ENCODE measurements at places on chromosomes 7 and 10. TPM values are rescaled to one million over a fixed set of nuclear protein-coding genes. Genes with fewer than 3 reads are reported as not detected.

The CACNB2 gene
- 3.1 TPM for polyA plus RNA-seq

- DNase-seq = no peak
Observed at GRCh38 chr10:43576580-43576979, 2.2 kb upstream of the ZNF239 start.

- DNase-seq = no peak
Observed at GRCh38 chr7:11625669-11626068, 206.3 kb downstream of the THSD7A start.

The SLC13A1 gene
- polyA plus RNA-seq = 29.2 TPM

DNA sequence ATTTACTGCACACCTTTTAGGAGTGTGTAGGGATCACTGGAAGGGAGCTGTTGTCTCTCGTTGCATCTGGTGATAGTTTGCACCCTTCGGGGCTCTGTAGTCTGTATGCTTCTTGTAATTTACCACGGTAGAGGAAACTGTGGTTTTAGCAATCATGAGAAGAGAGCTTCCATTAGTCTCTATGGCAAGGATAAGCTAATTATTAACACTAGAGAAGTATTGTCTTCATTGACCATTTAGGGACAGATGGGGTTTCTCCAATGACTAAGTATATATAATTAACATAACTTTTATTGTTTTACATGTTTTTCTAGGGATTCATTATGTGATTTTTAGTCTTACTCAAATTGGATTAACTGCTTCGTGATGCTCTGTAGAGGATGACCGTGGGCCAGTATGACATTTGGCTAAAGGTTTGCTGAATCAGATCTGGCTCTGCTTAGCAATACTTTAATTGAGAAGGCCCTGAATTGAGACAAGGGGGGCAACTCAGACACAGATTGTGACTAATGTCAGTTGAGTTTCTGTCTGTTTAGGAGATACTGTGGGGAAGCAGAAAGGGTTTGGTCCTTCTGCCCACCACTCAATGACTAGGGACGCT is 8.7 kb downstream of the SLC18A2 start:
- DNase-seq = no peak

GRCh38 chr7:96416599-96416998 is 94.7 kb upstream of the SLC25A13 start:
- no peak for DNase-seq

The TAS2R4 gene
- polyA plus RNA-seq = 1.6 TPM

The STEAP4 gene
- 0.20 TPM for polyA plus RNA-seq

DNA sequence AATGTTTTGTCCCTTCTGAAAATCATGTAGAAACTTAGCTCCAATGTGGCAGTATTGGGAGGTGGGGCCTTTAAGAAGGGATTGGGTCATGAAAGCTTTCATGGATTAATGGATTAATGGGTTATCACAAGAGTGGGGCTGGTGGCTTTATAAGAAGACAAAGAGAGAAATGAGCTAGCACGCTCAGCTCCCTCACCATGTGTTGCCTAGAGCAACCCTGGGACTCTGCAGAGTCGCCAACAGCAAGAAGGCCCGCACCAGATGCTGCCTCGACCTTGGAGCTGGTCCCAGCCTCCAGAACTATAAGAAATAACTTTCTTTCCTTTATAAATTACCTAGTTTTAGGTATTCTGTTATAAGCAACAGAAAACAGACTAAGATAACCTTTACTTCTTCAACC is 74.9 kb upstream of the HECW1 start:
- DNase-seq = no peak

The UNC5B gene
- polyA plus RNA-seq = 50.9 TPM

- DNase-seq = no peak
Observed at GRCh38 chr10:62045765-62046521, 144.4 kb downstream of the ARID5B start.

DNA sequence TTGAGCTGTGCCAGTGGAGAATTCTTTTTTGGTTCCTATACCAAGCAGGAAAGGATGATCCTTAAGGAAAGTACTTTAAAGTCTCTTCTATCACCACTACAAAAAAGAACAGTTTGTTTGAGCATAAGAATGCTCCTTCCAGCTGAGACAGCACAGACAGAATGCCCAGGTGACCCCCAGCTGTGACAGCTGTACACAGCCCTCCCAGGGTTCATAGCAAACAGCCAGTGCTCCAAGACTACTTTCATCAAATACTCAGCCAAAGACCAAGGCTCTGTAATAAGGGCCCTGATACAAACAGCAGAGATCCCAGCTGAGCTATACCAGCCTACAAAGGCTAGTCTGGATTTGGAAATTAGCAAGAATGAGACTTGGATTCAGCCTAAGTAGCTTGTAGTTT is 65.7 kb downstream of the NXPH1 start:
- no peak for DNase-seq

Data from renal cortex interstitium (tissue), 15 donors.